ENCODE measurements at places on chromosomes 13 and 19.

- DNase-seq: no peak
Measured at GRCh38 chr19:41064974-41065569, 23.2 kb upstream of the CYP2A13 start.

DNA sequence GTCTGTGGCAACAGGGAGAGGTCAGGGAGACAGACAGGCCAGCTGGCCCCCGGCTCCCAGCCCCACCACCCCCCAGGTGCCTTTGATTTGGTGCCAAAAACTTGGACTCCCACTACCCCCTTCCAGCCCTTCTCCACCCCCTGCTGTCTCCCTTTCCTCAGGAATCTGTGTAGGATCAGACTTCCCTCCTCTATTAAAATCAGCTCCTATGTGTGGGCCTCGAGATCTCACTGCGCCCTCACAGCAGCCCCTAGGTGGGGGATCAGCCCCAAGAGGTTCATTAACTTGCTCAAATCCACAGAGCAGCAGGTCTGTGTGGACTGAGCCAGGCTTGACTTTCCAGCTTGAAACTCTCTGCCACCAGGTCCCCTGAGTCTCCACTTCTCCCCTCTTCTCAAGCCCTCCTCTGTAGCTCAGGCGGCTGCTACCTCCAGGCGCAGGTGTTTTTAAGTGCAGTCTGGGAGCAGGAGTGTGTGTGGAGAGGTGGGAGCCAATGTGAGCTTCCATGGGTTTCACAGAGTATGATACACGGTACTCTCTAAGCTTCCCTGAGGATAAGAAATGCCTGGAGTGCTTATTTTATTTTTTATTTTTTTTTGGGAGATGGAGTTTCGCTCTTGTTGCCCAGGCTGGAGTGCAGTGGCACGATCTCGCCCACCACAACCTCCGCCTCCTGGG is 1.7 kb downstream of the GAPDHS start:
- DNase-seq: no peak

DNA sequence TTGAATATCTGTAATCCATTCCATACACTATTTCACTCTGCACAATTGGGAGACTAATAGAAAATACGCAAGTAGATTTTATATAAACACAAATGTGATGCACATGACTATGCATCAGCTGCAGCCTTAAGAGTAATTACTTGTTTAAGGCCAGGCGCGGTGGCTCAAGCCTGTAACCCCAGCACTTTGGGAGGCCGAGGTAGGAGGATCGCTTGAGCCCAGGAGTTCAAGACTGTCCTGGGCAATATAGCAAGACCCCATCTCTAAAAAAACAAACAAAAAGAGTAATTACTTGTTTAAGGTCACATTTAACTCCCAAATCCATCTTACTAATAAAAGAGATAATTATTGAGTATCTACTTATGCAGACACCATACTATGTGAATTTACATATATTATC is 18.0 kb downstream of the IPO5 start:
- DNase-seq: no peak

DNA sequence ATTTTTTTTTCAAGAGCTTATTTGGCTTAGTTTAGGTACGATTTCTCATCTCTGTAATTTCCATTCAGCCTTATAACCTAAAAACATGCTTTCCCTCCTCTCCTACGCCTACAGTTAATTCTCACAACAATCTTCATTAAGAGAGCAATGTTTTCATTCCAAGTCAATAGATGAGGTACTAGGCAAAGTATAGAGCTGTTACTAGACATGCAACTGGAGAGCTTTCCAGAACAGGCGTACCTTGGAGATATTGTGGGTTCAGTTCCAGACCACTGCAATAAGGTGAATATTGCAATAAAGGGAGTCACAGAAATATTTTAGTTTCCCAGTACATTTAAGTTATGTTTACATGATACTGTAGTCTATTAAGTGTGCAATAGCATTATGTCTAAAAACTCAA is 34.8 kb downstream of the TGDS start:
- no peak for DNase-seq

GRCh38 chr13:36882829-36883390 is 37.1 kb downstream of the SMAD9 start:
- DNase-seq: no peak

GRCh38 chr13:37716420-37717195 is 118.0 kb upstream of the POSTN start:
- DNase-seq: no peak

DNA sequence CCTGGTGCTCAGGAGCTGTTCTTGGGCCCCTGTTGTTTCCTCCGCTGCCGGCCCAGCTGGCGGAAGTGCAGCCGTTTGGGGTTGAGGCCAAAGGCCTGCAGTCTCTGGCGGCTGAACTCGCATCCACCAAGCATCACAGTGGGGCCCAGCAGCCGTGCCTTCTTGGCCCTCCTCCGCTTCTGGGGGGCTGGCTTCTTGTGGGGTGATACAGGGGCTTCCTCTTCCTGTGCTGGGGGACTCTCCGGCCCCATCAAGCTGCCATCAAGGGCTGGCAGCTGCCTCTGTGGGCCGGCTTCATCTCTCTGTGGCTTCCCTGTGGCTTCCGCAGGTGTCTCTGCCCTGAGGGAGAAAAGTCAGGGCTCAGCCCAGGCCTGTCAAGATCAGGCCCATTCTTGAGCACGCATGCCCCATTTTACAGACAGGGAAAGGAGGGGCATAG is 10.3 kb downstream of the ATG4D start:
- DNase-seq: no peak

Data from BJ (cell line).